Lung (tissue), 17 donors: ENCODE measurements at places on chromosomes 4 and X. TPM values are rescaled to one million over a fixed set of nuclear protein-coding genes. Genes with fewer than 3 reads are reported as not detected.

DNA sequence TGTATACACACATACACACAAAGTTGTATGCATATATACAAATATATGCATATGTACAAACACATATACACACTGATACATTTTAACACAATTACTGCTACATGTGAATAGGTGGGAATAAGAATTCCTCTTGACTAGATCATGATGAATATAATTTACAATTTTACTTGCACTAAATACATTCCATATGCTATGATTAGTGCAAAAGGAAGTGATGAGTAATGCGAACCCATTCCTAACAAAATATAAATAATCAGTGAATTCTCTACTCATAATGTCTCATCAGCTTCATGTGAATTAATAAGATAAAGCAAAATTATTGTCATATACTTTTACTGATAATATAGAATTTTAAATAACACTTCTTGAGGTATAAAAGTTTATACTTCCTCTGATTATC, 1077.3 kb upstream of the PCDH10 start:
- DNase-seq = no peak

GRCh38 chr4:173237762-173238161, 69.2 kb downstream of the GALNT7 start:
- no peak for DNase-seq

DNA sequence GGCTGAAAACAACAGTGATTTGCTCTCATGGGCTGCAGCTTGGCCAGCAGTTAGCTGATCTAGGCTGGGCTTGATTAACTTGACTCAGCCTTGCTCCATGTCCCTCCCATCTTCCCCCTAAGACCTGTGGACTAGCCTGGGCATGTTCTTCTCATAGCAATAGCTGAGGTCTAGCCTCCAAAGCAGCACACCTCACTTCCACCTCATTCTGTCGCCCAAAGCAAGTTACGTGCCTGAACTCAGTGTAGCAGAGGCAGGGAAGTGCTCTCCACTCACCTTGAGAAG, 62.2 kb downstream of the EVC start:
- DNase-seq = no peak

- DNase-seq = no peak
These were observed 30.2 kb downstream of the GPRIN3 start for GRCh38 chr4:89277412-89277811.

RHOXF1 gene
- total RNA-seq = not detected
